ENCODE measurements at places on chromosomes 7 and 10. TPM values are rescaled to one million over a fixed set of nuclear protein-coding genes. Genes with fewer than 3 reads are reported as not detected.

- DNase-seq, result no peak
These were observed 469.5 kb upstream of the VSTM2A start for GRCh38 chr7:54072710-54073109.

DNA sequence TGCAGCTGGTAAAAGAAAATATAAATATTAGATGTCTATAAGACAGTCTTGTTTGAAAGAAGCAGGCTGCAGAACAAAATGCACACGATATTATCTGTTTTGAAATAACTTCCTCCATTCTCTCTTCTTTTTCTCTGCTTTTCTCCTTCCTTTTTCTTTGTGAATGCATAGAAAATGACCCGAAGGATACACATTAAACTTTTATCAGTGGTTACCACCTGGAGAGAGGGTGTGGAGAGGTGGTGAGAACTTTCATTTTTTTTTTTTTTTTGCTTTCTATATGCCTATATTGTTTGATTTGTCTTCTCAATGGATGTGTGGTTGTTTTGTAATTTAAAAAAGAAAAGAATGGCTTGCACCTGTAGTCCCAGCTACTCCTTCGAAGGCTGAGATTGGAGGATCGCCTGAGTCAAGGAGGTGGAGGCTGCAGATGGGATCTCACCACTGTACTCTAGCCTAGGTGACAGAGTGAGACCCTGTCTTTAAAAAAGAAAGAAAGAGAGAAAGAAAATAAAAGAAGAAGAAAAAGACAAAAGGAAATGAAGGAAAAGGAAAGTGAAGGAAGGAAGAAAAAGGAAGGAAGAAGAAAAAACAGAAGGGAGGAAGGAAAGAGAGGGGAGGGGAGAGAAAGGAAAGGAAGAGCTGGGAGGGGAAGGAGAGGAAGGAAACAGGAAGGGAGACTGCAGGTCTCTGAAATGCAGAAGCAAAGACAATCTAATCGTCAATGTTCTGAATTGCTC, 64.4 kb downstream of the SAMD9 start:
- DNase-seq, result no peak

GRCh38 chr10:18607503-18608378, 43.6 kb downstream of the NSUN6 start:
- DNase-seq, result no peak

ANKRD61 gene
- 0.58 TPM for total RNA-seq

ZNF479 gene
- total RNA-seq, result not detected

KCP gene
- 0.17 TPM for total RNA-seq

STN1 gene
- total RNA-seq, result 23.6 TPM

NKX6-2 gene
- total RNA-seq, result not detected

OGA gene
- total RNA-seq, result 102 TPM

LEP gene
- total RNA-seq, result not detected

ATRNL1 gene
- 0.26 TPM for total RNA-seq
